ENCODE measurements at places on chromosomes 5 and 9. TPM values are rescaled to one million over a fixed set of nuclear protein-coding genes. Genes with fewer than 3 reads are reported as not detected.

DNA sequence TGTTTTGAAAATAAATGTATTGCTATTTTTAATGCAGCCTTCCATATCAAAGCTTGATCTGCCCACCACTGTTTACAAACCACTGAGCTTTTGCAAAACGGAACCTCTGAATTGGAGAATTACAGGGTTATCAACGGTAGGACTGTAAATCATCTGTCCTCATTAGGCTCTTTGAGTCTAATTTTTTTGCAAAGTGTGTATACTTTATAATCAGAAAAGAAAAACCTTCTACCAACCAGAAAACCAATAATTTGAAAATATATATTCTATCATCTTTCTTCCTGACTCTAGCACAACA lies 6.8 kb upstream of the SLC2A8 start:
- DNase-seq: no peak

DNA sequence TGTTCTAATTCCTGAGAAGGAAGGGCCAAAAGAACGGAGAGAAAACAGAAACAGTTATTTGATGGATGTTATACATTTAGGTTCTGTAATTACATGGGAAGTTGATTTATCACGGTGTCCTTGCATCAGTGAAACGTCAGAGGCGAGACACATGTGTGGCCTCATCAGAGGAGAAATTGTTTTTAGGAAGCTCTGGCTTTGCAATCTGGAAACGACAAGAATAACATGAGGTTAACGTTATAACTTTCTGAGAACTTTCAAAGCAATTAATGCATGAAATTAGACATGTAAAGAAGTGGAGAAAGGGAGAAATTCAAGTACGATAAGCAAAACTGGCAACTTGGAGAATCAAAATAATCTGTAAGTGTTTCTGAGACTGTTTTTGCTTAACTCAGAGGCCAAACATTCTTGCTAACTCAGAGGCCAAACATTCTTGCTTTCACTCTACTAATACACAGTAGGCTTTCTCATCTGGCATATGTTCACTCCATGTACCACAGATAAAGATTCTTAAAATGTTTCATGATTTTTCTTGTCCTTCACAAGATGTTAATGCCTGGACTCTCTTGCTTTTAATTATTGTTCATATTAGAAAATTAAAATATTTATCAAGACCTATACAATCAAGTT lies 933.0 kb downstream of the TLE4 start:
- no peak for DNase-seq

GRCh38 chr5:163503106-163504078 lies 2.0 kb upstream of the MAT2B start:
- peak; percentile 59 for DNase-seq

DNA sequence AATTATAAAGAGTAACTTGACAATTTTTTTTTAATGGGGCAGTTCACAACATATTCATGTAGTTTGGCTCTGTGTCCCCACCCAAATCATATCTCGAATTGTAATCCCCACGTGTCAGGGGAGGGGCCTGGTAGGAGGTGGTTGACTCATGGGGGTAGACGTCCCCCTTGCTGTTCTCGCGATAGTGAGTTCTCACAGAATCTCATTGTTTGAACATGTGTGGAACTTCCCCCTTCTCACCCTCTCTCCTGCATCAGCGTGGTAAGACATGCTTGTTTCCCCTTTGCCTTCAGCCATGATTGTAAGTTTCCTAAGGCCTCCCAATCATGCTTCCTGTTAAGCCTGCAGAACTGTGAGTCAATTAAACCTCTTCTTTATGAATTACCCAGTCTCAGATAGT lies 40.7 kb downstream of the FBXW11 start:
- no peak for DNase-seq

DNA sequence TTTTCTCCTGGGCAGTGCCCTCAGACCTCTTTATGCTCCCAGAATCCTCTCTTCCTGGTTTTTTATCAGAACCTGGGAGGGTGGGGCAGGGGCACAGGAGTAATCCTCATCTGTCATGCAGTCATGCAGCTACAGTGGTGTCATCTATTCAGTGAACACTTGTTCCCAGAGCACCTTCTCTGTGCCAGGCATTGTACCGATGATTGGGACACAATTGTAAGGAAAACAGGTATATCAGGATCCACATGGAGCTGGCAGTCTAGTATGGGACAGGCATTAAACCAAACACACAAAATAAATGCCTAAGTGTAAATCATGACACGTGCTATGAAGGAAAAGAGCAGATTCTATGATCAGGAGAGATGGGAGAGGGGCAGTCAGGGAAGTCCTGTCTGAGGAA lies 21.5 kb upstream of the IDNK start:
- DNase-seq: no peak

- DNase-seq: no peak
These were observed 21.0 kb upstream of the SUSD3 start for GRCh38 chr9:93037476-93037971.

DNA sequence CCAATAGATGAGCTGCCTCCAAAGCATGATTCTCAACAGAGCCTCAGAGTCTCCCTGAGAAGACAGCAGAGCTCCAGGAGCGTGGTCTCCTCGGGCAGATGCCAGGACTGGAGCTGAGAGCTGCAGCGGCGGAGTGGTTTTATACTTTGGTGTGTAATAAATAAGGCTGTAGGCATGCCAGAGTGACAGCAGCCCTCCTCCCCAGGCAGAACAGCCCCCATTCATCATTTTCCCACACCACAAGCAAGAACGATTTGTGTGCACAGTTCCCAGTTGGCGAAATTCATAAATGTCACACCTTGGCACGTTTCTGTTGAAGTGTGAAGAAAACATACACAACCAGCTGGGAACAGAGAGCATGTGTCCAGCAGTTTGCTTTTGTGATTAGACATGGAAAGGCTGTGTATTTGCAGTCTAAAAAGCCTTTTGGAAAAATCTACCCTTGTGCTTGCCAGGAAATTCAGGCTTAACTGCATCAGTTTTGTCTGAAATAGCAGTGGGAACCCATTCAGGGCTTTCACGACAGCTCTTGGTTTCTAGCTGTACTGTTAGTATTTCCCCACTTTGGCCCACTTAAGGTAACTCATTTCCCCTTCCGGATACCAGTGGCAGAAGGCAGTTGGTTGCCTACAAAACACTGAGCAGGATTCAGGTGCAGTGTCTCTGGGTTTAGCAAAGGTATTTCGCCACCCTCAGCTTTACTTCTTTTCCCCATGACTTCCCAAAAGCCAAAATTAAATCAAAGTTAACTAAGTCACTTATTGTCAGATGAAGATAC lies at the start of gene C1QTNF3:
Gene C1QTNF3 (minus strand): TSS at position 115 of the 778 bp plus-strand sequence. CDS start 88 bp downstream, at position 27.
- no peak for DNase-seq

GRCh38 chr9:114065304-114065703 lies 12.8 kb downstream of the AMBP start:
- DNase-seq: peak; percentile 11

Gene IFNA13
- total RNA-seq: not detected

Gene AQP3
- 50.3 TPM for total RNA-seq

Gene HMMR
- 0.67 TPM for total RNA-seq

Gene PCDHB9
- not detected for total RNA-seq

Gene SLC34A3
- total RNA-seq: not detected

Gene SH3RF2
- total RNA-seq: not detected

Data from CD8-positive, alpha-beta T cell (primary cell).